Stimulated activated CD8-positive, alpha-beta memory T cell treated with anti-CD3 and anti-CD28 coated beads, Interleukin-4, amount 100 ng/mL, for 4 hours (primary cell): ENCODE measurements at places on chromosomes 4 and X.

- DNase-seq = no peak
These were observed 123.2 kb downstream of the RPS6KA6 start for GRCh38 chrX:84064814-84065213.

GRCh38 chr4:38387348-38387747, 276.7 kb upstream of the KLF3 start:
- DNase-seq = no peak

GRCh38 chr4:167109859-167110258, 124.4 kb downstream of the SPOCK3 start:
- DNase-seq = no peak

DNA sequence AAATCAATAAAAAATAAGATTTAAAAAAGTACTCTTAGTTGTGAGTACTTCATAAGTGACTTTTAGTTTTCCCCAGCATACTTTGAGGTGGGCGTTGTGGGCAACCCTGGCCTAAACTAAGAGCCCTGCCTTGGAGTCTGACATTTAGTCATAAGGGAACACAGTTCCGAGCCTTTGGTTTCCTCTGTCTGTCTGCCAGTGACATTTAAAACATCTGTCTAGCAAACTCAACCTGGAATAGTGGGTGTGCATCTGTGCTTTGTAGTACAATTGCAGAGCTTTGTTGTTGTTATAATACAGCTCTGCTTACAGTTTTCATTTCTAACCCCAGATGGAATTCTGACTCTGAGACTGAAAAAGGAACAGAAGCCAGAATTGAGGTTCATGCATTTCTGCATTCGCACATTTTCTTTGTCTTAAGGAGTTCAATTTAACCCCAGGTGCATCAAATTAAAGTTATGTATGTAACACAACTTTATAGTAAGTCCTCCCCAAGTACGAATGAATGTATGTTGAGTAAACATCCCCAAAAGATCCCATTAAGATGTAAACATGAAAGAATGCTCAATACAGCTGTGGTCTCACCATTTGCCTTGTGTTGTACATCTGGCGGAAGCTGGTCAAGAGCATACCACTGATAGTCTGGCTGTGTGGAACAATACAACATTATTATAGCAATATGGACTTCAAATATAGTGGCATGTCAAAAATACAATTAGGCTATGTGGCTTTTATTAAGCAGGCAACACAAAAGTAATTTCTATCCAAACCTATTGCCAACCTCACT, 25.9 kb downstream of the TNIP3 start:
- DNase-seq = no peak

DNA sequence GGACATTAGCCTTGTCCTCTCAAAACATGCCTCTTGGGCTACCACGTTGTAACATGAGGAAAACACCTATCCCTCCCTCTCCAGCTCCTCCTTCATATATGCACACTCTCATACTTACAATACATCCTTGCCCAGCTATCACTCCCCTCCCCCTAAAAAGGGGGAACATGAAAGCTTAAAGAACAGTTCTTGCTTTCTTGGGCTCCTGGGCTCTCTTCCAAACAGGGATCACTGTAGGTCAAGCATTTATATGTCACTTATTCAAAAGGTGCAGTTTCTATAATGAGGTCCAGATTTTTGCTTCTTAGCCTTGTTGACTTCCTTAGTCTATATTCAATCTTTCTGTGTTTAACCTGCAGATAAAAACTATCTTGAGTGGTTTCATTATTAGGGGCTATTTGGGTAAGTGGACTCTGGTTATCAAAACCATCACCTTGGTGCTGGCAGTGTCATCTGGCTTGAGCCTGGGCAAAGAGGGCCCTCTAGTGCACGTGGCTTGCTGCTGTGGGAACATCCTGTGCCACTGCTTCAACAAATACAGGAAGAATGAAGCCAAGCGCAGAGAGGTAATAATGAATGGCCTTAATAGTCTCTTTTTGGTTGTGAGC, 119.4 kb downstream of the AKAP4 start:
- DNase-seq = no peak

DNA sequence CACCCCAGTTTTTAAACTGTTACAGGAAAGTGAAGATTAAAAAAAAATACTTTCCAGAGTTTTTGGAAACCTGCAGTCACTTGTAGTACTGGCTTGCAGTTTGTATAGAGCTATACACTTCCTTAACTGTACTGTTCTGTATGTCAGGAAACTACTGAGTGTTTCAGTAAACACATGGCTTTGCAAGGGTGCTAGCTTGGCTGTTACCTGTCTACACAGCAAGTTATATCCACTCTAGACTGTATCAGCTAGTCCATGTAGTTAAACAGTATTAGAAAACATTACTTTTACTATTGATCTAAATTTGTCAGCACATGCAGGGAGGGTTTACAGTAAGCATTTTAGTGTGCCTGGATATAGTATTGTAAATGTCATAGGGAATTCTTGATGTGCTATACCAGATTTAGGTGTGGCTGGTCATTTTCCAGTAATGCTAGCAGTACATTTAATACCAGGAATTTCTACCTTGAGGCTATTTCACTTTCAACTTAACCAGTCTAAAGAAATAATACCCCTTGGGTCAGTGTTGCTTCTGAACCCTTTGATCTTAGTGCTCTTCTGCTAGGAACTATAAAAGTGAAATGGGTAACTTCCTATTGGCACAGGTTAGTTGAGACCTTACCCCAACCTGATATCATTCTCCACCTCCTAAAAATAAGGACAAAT, 192.3 kb upstream of the ANKRD50 start:
- no peak for DNase-seq

- DNase-seq = no peak
These were observed 45.3 kb upstream of the PGRMC1 start for GRCh38 chrX:119190831-119191230.

GRCh38 chr4:46081248-46081647, 42.6 kb downstream of the GABRG1 start:
- no peak for DNase-seq

DNA sequence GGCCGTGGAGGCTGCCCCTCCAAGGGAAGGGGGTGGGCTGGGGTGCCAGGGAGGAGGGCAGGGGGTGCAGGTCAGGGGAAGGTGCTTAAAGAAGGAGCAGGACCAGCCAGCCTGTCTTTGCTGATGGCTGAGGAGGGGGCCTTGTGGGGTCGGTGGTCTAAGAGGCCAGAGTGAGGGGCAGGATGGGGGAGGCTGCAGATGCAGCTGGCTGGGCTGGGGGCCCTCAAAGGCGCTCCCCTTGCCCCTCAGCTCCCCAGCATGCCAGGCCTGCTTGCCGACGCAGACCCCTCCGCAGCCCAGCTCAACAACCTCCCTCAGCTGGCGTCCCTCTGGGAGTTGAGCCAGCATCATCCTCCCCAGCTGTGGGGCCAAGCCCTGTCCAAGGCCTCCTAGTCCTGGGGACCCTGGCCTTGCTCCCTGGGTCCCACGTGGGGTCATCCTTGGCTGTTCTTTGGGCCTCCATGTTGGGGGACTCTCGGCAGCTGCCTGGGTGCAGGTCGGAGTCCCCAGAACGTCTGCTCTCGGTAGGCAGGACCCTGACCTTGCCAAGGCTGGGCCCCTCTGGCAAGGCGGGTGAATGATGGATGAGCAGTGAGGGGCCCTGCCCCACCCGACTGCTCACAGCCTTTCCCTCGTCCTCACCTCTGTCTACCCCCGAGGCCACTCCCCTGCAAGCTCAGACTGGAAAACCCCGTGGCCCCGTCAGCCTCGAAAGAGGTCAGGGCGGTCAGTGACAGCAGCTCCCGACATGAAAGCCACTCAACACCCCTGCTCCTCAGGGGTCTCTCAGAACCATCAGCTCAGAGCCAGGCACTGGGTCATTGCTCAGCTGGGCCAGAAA, 119.4 kb downstream of the FAM53A start:
- DNase-seq = no peak

GRCh38 chr4:109746728-109747127, 16.9 kb upstream of the PLA2G12A start:
- DNase-seq = no peak

- DNase-seq = no peak
These were observed 180.3 kb upstream of the TENM3 start for GRCh38 chr4:182062936-182063335.
